ENCODE measurements at places on chromosomes 7 and 10.

- no peak for DNase-seq
Measured at GRCh38 chr10:84987039-84987438, 658.6 kb downstream of the CCSER2 start.

GRCh38 chr7:137606061-137606674, 240.6 kb downstream of the DGKI start:
- peak; percentile 58 for DNase-seq

- no peak for DNase-seq
Measured at GRCh38 chr7:92053312-92053711, 81.0 kb downstream of the CYP51A1 start.

GRCh38 chr10:60429084-60429849, 39.6 kb upstream of the ANK3 start:
- DNase-seq: no peak

DNA sequence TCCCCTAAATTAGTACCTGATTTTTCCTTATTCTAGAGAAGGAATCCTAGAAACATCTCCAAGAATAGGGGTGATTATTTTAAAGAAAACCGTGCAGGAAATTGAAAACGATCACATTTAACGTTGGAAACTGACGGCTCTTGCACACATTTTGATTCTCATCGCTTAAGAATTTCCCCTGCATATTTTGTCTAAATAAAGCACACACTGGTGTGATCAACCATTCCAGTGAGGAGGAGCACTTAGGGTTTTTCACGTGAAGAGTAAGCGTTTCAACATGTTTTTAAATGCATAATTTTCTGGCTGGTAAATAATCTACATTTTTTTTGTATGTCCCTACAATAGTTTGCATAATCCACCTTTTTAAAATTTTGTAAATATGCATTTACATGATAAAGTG, 229.7 kb upstream of the PFKP start:
- DNase-seq: no peak

- peak; percentile 44 for DNase-seq
Measured at GRCh38 chr10:32377458-32378259, 30.7 kb upstream of the EPC1 start.

DNA sequence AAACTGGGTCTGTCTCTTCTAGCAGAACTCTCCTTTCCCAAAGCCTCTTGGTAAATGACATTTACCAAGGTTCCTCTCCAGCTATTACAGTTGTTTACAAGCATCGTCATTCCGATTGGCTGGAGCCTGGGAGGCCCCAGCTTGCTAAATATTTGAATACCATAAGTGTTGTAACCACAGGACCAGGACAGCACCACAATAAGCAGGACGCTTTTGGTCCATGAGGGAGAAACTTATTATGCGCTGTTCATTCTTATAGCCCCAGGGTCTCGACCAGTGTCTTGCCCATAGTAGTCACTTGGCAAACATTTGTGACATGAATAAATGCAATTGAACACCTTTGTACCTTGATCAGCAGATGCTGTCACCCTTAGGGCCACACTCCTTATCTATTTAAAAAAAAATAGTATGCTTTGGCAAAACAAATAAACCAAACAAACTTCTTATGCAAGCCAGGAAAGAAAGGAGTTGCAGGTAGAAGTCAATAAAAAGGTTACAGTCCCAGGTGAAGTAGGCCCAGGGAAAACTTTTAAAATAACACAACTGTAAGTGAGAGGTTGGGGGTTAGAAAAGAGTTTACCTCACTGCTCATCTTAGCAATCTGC, 32.8 kb downstream of the NRAP start:
- DNase-seq: no peak

- no peak for DNase-seq
Measured at GRCh38 chr7:158706273-158706704, 1.7 kb upstream of the NCAPG2 start.

GRCh38 chr7:74619235-74619860, 38.2 kb upstream of the GTF2I start:
- no peak for DNase-seq

- DNase-seq: no peak
Measured at GRCh38 chr10:13117841-13118783, 18.1 kb downstream of the OPTN start.

- no peak for DNase-seq
Measured at GRCh38 chr10:69290993-69291392, 12.7 kb downstream of the HK1 start.

- DNase-seq: no peak
Measured at GRCh38 chr7:5086256-5086655, 40.6 kb downstream of the RBAK start.

- no peak for DNase-seq
Measured at GRCh38 chr10:115974351-115974750, 298.7 kb downstream of the GFRA1 start.

DNA sequence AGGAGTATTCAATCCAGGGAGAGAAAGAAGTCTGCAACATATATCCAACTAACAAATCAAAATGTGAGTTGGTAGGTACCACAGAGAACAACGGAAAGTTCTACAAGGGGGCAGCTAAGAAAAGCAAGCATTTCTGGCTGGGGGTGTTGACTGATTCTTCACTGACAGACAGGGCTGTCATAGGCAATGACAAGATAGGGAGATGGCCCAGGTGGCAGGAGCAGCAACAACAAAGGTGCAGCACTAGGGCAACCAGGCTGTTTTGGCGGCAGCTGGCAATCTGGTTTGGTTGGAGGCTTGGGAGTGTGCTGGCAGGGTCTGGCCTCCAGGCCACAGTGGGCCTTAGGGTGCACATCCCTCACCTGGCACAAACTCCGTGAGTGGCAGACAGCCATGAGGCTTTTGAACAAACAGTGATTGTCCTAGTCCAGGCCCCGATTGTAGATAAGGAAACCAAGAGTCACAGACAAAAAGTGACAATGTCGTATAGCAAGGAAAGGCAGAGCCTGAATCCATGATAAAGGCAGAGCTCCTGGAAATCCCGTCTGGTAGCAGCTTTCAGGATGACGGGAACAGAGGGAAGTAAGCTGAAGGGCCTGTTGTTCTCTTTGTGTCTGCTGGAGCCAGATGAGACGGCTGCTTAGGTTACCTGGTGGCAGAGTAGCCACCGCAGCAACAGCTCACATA, 28.4 kb downstream of the DPCD start:
- no peak for DNase-seq

- no peak for DNase-seq
Measured at GRCh38 chr7:100863406-100863950, 3.7 kb upstream of the TRIP6 start.

- DNase-seq: peak; percentile 71
Measured at GRCh38 chr10:108204528-108205305, 1040.2 kb upstream of the SORCS1 start.

DNA sequence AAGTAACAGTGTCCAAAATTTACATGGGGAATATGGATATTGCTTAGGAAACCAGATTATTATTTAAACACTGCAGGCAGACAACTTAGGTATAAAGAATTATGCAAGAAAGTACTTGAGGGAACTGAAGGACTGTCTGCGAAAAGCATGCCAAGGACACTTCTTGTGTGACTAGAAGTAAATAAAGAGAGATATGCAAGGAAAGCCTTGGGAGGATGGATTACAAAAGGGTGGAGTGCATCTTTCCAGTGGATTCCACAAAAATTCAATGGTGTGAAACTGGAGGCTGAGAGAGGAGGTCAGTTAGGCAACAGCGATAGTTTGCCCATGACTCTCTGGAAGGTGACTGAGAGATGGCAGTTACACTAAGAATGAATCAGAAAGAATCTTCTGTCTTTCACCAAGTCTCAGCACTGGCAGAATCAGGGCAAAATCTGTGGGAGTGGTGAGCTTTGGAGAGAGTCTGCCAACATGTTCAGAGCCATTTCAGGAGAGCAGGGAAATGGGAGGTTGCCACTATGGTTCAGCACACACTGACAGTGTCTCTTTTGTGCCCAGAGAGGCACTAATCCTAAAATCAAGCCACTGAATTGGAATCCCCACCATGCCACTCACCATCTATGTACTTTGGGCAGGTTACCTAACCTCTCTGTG, 331.6 kb downstream of the BMPER start:
- DNase-seq: no peak

DNA sequence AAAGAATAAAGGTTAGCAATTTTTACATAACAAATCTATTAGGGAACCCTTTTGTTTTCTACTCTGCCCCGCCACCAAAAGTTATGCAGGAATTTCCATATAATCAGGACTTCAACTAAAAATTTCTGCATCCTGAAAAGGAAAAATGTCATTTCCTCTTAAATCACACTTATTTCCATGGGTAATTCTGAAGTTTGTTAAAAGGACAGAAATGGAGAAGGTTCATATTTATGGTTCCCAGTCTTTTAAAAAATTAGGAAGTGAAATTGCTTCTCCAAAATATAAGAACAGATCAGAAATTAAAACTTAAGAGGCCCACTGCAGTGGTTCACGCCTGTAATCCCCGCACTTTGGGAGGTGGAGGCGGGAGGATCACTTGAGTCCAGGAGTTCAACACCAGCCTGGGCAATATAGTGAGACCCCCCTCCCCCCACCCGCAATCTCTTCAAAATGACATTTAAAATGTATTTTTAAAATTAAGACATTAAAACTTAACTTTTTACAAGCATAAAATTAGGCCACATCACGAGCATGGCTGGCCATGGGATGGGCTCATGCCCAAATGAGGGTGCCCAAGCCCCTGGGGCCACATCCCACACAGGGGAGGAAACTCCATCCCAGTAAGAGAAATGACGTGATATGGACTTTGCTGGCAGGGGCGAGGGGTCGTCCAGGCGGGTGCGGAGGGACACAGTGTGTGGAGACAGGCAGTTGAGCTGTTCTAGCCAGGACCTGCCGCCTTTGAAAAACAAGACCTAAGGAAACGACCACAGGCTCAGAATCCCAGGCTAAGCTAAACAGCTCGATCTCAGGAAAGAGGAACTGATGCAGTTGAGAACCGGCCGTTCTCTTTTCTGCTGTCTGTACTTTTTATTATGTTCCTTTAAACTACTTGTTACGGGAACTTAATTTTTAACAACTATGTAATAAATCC, 51.3 kb upstream of the NFE2L3 start:
- no peak for DNase-seq

GRCh38 chr7:99112979-99113378, 30.9 kb downstream of the SMURF1 start:
- no peak for DNase-seq

- no peak for DNase-seq
Measured at GRCh38 chr7:40996233-40996677, 706.6 kb downstream of the INHBA start.

DNA sequence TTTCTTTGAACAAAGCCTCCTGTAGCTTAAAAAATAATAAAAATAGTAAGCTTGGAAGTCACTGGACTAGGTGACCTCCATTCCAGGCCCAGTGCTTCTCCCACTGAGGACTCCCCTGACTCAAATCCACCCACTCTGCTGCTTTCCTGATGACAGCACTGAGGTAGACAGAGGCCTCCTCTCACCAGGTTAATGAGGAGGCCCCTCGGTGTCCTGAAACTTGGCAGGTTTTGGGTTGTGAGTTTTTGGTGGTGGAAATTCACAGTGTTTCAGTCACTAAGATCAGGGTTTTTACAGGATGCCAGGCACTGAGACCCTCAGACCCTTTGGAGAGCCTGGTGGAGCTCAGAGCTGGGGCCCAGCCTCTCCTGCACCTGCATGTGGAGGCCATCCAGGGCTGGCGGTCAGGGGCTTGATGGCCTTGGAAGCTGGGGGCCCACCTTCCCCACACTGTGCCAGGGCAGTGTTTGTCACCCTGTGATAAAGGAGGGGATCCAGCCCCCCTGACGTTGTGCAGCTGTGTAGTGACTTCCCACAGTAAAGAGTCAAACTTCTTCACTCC, 19.1 kb downstream of the TSPAN14 start:
- DNase-seq: no peak

DNA sequence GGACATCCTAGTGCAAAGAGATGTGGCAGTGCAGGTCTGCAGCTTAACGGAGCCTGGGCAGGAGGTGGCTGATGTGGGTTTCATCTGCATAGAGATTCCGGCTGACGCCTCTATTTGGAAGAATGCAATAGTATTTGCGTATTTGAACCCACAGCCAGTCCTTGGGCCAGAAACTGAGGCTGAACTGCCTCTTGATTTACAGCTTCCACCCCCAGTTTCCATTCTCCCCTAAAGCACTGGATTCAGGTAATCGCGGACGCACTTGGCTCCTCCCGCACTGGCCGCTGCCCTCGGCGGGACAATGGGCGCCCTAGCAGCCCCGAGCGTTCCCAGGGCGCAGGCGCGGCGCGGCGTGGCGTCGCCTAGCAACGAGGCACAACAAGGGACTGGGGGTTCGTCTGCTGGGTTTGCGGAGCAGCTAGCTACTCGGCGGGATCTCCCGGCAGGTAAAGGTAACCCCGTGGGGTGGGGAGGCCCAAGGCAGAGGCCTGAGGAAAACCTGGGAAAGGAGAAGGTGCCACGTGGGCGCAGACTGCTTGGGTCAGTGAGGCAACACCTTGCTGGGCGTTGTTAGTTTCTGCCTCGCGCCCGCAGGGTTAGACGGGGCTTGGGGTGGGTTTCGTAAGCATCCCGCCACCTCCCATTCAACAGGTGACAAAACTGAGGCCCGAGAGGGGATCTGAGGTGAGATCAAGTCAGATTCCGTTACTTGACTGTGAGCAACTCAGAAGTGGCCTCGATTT, at the start of gene ARMC3:
Gene ARMC3 (plus strand): TSS at position 393 of the 743 bp plus-strand sequence. CDS start 3,944 bp downstream, outside the sequence.
- peak; percentile 31 for DNase-seq

GRCh38 chr10:123136221-123136805, 543 bp downstream of the HMX3 start:
- no peak for DNase-seq

- DNase-seq: no peak
Measured at GRCh38 chr7:30474485-30474884, 4.1 kb downstream of the NOD1 start.

DNA sequence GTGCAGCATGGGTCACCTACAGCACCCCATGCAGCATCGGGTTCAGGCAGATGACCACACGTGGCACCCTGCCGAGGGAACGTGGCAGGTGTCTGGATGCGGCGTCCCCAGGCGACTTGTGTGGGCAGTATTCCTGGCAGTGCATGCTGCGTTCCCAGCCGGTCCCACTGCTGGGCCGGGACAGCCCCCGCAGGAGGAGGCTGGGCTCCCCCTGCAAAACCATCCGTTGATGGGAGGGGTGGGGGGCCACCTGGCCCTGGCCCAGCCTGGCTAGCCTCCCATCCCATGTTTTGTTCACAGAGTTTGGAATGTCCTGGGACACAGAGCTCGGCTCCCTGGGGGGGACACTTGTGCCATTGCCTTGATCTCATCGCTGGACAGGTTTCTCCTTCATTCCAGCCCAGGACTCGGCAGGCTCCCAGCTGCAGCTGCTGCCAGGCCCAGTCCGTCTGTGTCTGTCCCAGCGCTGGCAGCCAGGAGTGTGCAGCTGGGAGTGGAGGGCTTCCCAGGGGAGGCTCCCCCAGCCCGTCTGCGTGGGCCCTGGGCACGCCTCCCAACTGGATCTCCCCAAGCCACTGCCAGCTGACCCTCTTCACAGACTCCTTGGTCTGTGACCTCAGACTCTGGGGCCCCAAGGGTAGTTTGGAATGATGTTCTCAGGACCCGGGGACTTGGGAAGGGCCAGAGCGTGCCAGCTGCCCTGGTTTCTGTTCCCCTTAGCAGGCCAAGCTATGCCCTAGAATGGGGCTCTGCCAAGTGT, 32.6 kb downstream of the TMEM270 start:
- DNase-seq: no peak

DNA sequence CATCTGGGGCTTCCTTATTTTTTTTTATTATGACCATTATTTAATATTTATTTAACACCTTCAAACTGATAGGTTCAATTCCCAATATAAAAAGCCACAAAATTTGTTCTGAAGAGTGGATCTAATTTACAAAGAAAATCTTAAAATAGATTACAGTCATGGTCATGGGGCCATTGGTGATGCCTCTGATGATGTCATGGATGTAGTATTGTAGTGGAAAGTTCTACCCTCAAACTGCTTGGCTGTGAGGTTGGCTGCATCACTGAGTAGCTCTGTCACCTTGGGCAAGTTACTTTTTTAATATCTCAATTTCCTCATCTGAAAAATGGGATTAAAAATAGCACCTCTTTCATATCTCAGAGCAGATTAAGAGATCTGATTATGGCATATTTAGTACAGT, 128.5 kb downstream of the DKK1 start:
- DNase-seq: peak; percentile 60

Data from bronchial epithelial cell (primary cell).